ENCODE measurements at places on chromosomes 2 and 18.
A peak's percentile ranks its signal among the peaks of the same experiment; 100 is the strongest.

DNA sequence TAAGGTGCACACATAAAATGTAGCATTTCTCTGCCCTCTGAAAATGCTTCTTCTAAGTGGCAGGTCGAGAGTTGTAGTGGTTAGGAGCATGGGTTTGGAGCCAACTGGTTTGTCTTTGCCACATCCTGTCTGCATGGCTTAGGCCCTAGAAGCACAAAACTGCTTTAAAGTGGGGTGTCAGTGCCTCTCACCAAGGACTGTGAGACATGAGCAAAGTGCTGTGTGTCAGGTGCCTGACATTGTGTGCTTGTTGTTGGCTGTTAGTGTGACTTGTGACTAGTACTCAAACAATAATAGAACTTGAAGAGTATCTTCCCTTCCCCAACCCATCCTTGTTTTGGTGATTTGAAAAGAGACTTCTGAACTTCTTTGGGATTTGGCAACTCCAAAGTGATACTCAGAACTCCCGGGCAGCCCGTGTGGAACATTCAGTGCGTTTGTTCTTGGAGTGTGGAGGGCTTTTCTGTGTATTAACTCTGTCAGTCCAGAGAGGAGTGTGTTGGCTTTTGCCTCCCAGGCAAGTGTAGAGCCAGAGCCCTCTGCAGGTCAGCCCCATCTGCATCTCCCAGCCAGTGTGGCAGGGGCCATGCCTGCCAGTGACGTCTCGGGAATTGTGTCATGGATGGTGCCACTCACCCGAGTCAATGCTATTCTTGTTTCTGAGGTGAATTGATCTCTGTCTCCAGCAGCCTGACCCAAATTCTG, 5.0 kb downstream of the MGAT5 start:
- DNase-seq, result no peak

GRCh38 chr18:36798738-36799473, 29.9 kb downstream of the TPGS2 start:
- no peak for DNase-seq

- DNase-seq, result no peak
These were observed 100.8 kb downstream of the OSBPL6 start for GRCh38 chr2:178295115-178295514.

GRCh38 chr2:52022006-52022405, 990.1 kb upstream of the NRXN1 start:
- no peak for DNase-seq

DNA sequence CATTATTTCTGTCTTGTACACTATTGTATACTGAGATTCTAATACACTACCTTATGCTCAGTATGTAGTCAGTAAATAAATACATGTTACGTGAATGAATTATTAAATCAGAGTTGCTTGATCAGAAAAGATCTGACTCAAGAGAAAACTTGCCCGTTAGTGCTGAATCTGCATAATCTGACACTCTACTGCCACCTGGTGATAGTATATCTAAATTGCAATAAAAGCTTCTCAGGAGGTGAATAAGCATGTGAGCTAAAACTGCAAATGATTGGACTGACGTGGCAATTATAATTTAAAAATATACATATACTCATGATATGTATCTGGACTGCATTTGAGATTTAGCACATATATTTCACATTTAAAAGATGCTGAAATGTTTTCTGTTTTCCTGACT, 70.4 kb downstream of the KIAA1328 start:
- DNase-seq, result no peak

GRCh38 chr18:57621246-57621604, 411 bp downstream of the NARS1 start:
- DNase-seq, result no peak

DNA sequence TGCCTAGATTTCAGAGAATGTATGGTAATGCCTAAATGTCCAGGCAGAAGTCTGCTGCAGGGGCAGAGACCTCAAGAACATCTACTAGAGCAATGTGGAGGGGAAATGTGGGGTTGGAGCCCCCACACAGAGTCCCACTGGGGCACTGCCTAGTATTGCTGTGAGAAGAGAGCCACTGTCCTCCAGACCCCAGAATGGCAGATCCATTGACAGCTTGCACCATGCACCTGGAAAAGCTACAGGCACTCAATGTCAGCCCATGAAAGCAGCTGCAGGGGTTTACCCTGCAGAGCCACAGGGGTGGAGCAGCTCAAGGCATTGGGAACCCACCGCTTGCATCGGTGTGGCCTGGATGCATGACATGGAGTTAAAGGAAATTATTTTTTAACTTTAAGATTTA, 314.1 kb downstream of the CYRIA start:
- DNase-seq, result no peak

DNA sequence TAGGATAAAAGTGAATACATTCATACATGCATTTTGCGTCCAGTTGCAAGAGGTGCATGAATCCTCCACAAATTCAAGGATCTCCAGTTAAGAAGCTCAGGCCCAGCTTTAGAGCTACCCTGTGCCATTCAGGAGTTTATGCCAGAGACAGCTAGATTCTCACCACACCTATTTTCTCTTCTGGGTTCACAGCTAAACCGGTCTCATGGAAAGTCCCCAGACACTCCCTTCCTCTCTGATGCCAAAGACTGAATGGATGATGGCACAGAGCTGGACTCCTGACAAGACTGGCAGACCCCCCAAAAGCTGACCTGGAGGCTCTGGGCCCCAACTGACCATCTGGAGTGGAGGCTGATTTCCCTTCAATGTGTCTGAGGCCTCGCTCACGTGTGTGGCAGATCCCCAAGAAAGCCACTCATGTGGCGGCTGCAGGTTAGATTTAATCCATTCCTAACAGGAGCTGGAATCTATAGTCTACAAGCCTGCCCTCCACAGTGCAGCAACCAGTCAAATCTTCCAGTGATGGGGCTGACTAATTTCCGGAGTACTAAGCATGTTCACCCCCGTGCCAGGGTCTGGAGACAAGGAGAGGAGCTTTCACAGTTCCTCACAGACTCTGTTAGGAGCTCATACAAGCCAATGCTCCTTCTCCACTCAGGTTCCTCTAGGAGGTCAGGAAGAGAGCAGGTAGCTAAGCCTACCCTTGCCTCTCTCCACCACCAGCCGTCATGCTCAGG, 257.1 kb downstream of the BCL11A start:
- no peak for DNase-seq

DNA sequence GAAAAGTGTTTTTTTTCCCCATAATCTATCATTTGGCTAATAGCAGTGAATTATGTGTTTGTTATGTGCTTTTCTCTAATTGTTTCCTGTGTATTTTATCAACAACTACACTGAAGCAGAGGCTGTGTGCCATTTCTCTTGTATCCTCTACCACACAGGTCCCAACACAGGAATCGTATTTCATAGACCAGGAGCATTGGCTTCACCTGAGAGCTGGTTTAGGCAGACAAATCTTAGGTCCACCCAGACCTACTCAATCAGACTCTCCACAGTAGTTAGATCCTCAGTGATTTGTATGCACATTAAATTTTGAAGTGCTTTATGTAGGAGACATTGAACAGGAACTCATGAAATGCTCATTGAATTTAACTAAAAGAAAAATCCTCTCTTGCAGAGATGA, 109.2 kb downstream of the FSHR start:
- no peak for DNase-seq

DNA sequence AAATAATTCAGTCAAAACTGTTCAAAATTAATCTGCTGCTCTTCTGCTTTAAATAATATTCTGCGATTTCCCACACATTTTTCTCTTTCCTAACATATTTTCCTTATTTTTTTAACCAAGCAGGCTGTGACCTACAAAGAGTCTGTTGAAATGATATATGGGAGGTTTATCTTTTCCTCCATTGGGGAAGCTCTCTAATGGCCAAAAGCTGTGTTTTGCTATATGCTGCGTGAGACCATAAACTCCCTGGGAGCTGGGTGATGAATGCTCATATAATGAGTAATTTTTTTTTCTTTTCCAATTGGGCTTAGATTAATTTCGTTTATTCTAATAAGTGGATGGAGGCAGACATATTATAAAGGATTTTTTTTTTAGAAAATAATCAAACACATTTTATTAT, 72.2 kb upstream of the MAP2 start:
- no peak for DNase-seq

DNA sequence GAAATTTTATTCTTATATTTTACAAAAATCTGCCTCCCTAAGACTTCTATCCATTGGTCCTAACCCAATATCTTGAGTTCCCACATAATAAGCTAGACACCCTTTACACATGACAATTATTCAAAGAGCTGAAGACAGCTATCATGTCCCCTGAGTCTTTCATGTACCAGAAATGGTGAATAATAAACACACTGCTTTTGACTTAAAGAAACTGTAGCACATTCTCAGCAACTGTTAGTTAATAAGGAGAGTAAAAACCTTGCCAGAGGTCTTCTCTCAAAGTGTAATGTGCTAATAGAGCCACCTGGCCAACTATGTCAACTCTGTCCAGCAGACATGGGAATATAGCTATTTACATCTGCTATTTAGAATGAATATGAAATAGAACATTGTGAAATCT, 109.7 kb upstream of the ARL5A start:
- DNase-seq, result no peak

GRCh38 chr2:179349670-179350303, 85.2 kb upstream of the SESTD1 start:
- no peak for DNase-seq

- DNase-seq, result no peak
These were observed 15.1 kb downstream of the MYCN start for GRCh38 chr2:15955232-15955988.

- DNase-seq, result no peak
These were observed 50.3 kb downstream of the CAPN13 start for GRCh38 chr2:30756971-30757370.

DNA sequence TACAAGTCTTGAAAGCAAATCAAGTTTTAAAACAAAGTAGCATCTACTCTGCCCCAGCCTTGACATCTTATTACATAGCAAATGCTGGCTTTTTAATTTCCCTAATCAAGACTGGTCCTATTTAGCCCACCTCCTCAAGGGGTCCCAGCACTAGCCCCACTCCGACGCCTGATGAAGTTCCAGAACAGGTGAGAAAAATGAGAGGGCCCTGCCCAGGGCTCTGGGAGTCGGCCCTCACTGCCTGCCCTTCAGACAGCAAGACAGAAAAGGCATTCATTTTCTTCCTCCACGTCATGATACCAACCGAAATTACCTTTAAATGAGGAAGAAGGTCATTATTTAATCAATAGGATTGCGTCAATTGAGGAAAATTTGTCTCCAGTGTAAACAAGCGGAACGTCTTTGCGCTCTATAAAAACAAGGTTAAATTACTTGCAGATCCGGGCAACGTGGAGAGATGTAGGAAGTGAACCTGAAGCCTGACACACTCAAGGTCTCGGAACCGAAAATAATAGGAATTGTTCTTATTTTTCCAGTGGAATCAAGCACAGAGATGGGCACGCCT, 170.6 kb upstream of the PKDCC start:
- DNase-seq, result no peak

- DNase-seq, result no peak
These were observed 258.1 kb downstream of the ALK start for GRCh38 chr2:29663268-29663667.

DNA sequence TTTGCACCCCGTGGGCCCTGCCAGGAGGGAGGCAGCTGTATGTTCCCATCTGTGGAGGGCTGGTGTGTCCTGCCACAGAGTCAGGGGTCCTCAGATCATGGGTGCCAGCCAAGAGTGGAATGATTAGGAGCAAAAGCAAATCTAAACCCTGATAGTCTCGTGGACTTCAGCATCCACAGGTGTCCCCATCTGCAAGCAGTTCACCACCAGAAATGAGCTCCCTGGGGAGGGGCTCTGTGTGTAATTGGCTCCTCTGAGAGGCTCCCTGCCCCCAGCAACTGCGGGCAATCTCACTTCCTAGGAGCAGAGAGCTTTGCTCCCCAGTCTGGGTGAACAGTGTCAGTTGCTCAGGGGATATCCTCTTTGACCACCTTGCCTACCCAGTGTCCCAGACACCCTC, 78.1 kb downstream of the HNRNPLL start:
- no peak for DNase-seq

DNA sequence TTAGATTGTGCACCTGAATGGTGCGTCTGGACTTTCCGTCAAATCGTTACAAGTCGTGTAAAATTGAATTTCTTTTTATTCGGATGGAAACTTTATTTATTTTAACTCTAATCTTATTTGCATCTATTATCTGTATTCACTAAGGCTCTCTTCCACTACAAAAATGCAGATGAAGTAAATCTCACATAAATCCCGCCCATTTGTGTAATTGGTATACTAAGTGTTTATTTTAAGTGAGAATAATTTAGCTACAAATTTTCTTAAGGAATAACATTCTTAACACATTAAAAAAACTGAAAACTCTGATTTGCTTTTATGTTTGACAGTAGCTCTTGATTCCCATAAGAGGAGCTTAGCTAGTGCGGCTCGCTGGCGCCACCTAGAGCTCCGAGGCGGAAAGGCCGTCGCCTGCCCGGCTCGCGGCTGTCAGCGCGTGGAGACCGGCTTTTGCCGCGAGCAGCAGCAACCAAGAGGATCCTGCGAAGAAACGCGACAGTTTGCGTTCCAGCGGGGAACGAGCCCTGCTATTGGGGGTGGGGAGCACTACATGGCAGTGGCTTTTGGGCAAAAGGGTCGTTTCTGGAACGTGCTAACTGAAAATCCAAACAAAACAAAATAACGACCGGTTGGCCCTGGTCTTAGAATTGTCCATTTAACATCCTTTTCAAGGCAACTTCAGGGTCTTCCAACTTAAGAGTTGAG, 6.7 kb downstream of the SP9 start:
- peak; percentile 23 for DNase-seq

GRCh38 chr2:7773362-7774360, 856.4 kb downstream of the RNF144A start:
- no peak for DNase-seq

GRCh38 chr2:71895320-71896161, 252.1 kb downstream of the CYP26B1 start:
- DNase-seq, result no peak

GRCh38 chr18:7696780-7697179, 129.7 kb downstream of the PTPRM start:
- DNase-seq, result no peak

GRCh38 chr2:142997231-142997630, 119.8 kb downstream of the KYNU start:
- DNase-seq, result no peak

DNA sequence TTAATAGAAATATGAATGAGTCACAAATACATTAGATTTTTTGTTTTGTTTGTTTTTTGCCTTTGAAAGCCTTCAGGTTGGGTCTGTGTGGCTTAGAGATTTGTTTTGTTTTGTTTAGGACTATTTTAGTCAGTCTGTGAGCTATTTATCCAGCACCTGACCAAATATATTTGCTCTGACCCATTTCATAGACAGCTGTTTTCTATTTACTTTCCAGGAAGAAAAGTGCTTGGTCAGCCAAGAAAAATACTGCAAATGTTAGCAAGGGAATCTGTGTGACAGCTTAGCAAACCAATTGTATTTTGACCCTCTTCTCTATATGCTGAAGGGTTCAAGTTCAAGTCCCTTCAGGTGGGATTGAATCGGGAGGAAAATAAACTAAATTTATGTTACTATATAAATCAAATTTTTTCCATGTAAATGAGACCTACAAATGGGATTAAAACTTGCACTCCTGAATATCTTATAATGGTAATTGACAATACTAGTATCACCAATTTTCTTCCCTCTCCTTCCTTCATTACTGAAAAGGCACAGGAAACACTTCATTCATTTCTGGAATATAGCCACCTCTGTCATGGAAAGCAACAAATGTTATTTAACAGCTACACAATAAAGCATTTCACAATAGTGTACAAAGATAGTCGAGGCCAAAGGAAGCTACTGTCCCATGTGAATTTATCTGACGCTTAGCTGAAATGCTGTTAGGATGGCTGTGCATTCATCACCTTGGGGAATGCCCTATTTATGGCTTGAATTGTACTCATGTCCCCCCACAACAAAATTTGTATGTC, 23.1 kb upstream of the KLF7 start:
- no peak for DNase-seq
